Activated CD4-positive, alpha-beta memory T cell treated with anti-CD3 and anti-CD28 coated beads, Interleukin-2, amount 10 ng/mL, durations not matched to agents 7 days and 5 days (primary cell): ENCODE measurements at places on chromosomes 2 and 18. TPM values are rescaled to one million over a fixed set of nuclear protein-coding genes. Genes with fewer than 3 reads are reported as not detected.

DNA sequence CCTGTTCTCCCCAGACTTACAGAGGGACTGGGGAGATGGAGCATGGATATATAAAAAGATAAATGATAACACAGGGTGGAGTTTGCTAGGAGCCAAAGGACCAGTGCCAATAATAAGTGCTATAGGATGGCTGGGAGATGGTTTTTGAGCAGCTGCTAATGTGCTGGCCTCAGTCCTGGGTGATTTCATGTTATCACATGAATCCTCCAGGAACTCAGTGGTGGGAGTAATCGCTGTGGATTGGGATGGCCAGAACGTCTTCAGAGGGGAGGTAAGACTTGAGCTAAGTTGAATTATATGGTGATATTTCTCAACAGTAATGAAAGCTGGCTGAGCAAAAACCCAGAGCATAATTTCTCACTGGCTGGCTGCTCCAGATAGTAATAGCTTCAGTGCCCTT is 441.4 kb downstream of the SLC4A3 start:
- DNase-seq: no peak

Gene TOGARAM2
- 8.9 TPM for total RNA-seq

Gene LBH
- 110 TPM for total RNA-seq

DNA sequence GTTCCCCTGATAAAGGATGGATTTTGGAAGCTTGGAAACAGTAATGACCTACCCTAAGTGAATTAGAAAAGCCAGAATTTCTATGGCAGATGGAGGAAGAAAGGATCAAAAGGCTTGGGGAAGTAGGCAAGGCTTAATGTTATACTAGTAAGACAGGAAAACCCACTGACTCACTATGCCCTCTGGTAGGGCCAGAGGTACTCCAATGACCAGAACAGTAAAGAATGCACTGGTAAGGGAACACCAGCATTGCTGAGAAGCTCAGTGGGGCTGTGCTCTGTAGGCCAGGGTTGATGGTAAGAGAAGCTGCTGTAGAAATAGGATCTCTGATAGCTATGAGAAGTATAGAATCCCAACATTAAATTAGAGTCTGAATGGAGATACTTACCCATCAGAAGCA is 126.4 kb downstream of the GFPT1 start:
- no peak for DNase-seq

Gene CACNB4
- total RNA-seq: 0.30 TPM

DNA sequence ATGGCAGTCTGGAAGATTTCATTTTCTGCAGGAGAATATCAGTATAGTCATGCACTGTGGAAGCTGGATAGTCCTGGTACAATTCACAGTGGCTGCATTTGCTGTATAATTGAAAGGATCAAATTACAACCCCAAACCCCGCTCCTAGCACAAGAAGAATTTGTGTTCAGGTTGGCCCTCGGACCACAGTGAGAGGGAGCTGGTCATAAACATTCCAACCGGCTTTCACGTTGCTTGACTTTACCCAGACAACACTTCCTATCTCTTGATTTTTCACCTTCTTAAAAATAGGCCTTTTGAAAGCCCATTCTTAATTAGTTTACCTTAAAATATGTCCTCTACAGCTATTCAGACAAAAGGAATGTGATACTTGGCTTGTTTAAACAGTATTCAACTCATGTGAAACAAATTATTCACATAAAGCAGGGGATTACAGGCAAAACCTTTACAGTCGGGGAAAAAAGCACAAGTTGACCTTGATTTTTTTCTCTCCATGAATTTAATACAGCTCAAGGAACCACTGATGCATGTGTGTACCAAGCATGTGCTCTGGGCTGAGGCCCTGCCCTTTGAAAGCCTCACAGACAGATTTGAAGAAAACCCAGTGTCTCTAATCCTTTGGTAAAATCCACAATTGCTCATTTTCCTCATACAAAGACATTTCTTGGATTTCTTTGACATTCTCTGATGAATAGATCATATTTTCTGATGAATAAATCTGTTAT is 143.0 kb upstream of the SOX11 start:
- no peak for DNase-seq

GRCh38 chr2:230410861-230411569 is 5.0 kb upstream of the SP100 start:
- no peak for DNase-seq

Gene B4GALT6
- total RNA-seq: 1.2 TPM

Gene RAB17
- not detected for total RNA-seq

GRCh38 chr2:10497797-10498251 is 49.7 kb upstream of the ODC1 start:
- DNase-seq: peak; percentile 66

- DNase-seq: no peak
These were observed at the start of gene GALR1 for GRCh38 chr18:77249569-77250500. Gene GALR1 (plus strand): TSS chr18:77249848. CDS start chr18:77250549, 701 bp downstream.

- no peak for DNase-seq
These were observed 150.2 kb downstream of the NCKAP5 start for GRCh38 chr2:133418021-133418420.

Gene POTEF
- total RNA-seq: not detected

- DNase-seq: no peak
These were observed 314.3 kb upstream of the COL3A1 start for GRCh38 chr2:188659656-188660406.

DNA sequence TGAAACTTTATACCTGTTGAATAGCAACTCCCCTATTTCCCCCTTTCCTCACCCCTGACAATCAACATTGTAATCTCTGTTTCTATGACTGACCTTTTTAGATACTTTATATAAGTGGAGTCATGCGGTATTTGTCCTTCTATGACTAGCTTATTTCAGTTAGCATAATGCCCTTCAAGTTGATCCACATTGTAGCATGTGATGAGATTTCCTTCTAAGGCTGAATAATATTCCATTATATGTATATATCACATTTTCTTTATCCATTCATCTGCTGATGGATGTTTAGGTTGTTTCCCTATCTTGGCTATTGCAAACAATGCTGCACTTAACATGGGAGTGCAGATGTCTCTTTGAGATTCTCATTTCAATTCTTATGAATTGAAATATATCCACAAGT is 9.5 kb downstream of the FASTKD2 start:
- DNase-seq: no peak

DNA sequence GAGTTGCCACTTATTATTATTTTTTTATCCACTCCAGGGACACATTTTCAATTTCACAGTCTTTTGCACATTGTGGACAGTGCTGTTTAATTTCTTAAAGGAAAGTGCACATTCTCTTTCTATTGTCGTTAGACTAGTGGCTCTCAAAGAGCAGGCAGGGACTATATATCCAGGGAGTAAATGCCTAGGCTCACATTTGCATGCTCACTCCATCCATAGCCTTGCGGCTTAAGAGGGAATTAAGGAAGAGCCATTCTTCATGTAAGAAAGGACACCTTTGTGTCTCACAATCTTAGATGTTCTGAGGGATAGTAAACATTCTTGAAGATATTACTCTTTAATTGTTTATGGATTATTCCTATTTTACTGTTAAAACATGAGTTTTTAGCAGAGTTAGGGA is 70.8 kb downstream of the FIGN start:
- no peak for DNase-seq

Gene SP100
- 351 TPM for total RNA-seq

Gene CD8A
- total RNA-seq: 4.8 TPM

DNA sequence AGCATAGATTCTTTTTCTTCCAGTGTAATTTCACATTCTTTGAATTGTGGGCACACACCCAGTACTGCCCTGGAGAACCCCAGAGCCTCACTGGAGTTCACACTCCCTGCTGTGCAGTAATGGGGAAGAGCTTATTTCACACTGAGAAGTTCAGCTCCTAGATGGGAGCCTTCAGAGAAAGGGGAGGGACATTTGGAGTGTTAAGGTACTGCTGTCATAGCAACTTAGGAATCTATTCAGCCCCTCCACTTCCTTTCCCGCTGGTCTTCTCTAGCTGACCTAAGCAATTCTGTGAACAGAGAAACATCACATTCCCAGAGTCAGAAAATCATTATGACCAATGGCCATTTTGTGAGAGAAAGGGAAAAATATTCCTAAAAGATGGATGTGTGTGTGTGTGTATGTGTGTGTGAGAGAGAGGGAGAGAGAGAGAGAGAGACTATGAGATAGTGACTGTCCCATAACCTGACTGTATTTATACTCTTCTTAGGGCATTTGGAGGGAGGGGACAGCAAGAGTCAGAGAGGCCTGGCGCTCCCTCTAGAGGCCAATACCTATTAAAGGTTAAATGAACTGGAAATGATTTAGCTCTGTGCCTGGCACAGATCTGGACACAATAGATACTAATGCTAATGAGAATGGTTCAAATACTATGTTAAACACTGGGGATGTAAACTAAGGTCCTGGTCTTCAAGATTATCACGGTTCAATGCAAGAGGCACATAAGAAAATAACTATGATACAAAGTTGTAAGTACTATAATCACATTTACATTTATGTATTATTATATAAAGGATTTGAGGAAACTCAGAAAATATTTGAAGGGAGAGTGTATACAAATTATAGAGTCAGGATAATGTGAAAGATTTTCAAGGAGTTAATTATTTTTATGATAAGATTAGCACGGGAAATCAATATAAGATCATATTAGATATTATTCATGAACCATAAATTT is 41.5 kb upstream of the RPE start:
- DNase-seq: peak; percentile 26

Gene PLEKHH2
- total RNA-seq: 0.48 TPM

Gene IGFBP5
- total RNA-seq: not detected
